Activated CD8-positive, alpha-beta memory T cell treated with anti-CD3 and anti-CD28 coated beads, Interleukin-2, amount 50 U/mL, for 48 hours (primary cell): ENCODE measurements at places on chromosomes 4 and X.
A peak's percentile ranks its signal among the peaks of the same experiment; 100 is the strongest.

DNA sequence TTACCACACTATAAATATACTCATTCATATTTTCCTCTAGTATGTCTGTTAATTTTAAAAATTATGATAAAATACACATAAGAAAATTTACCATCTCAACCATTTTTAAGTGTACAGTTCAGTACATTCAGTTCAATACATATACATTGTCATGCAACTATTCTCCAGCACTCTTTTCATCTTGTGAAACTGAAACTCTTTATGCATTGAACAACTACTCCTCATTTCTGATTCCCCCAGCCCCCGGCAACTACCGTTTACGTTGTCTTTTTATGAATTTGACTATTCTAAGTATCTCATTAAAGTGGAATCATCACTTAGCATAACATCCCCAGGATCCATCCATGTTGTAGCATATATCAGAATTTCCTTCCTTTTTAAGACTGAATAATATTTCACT is 8.7 kb downstream of the SMARCAD1 start:
- DNase-seq, result no peak

GRCh38 chr4:10020871-10021652 is at the start of gene SLC2A9:
SLC2A9 (minus strand) TSS chr4:10021497; CDS start chr4:10021429, 68 bp downstream.
- peak; percentile 38 for DNase-seq

DNA sequence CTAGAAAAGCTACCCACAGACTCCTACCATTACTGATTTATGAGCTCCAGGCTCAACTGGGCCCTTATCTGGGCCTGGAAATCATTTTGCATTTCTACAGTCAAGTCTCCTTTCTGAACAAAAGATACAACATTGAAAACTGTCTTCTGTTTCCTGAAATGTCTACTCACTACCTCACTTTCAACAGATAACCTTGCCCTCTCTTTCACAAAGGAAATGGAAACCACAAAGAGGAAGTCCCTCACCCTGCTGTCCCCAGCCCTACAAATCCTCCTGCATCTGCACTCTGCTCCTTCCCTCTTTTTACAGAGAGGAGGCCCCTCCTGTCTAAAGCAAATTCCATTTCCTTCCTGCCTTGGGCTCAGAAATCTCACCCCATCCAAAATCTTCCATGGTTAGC is 24.8 kb upstream of the CYBB start:
- no peak for DNase-seq

- no peak for DNase-seq
These were observed 43.5 kb downstream of the NDST3 start for GRCh38 chr4:118077767-118078105.

DNA sequence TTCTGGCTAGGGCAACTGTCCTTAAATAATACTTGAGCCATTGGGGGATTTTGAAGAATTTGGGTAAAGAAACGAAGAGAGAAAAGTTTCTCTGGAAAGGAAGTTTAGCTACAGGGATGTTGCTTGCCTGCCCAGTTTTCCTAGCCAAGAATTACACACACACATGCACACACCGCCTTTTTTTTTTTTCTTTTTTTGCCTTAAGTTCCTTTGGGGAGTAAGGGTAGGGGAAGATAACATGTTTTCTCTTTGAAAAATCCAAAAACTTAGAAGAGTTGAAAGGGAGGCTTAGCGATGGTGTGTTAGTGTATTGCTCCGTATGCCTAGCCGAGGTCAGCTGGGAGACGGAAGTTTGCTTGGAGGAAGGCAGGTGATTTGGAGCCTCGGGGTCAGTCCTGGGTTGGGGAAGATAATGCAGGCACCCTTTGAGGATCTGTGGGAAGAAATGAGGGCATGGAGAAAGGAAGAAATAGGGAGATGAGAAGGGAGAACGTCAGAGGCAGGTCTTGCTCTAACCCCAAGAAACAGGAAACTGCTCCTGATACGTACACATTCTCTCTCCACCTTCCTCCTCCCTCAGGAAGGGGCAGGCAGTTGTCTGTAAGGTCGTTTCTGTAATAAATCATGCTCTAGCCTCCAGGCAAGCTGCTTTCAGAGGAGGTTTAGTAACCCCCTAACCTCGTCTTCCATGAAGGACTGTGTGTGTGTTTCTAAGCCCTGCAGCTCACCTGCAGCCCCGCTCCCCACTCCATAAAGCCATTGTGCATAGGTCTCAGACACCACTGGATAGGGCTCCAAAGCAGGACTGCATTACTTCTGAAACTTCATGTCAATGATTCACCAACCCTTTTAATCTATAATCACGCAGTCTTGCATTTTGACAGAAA is 10.5 kb downstream of the KLF3 start:
- DNase-seq, result no peak

- no peak for DNase-seq
These were observed 126.4 kb downstream of the KDR start for GRCh38 chr4:54999003-54999402.

DNA sequence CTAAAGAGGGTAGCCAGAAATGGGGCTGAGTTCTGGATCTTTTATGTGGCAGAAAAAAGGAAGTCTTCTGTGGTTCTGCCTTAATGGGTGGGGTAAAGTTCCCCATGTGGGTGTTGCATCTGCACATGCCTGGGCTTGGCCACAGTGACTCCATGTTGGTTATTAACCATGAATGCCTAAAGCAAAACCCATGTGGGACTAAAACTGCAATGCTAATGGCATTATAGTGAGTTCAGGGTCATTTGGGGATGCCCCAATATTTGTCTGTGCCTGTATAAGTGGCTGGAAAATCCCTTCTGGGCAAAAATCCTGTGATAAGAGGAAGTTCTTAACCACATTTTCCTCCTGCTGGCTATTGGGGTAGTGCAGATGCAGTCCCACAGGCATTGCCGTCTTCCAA is 857.4 kb downstream of the FAT4 start:
- DNase-seq, result no peak

DNA sequence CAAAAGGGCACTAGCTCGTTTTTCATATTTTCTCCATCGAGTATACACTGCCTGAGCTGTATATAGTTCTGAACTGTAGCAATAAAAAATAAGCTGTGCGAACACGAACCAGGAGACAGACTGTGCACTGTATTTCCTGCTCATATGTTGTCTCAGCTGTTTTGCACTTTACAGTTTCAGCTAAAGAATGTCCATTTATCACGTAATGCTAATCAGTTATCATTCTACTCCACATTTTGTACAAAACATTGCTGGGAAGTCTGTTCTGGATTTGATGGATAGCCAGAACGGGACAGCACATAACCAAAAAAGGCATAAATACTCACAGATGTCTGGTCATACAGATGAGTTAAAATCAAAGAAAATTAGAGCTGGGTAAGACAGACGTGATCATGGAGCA is 315.5 kb upstream of the ADGRL3 start:
- no peak for DNase-seq

DNA sequence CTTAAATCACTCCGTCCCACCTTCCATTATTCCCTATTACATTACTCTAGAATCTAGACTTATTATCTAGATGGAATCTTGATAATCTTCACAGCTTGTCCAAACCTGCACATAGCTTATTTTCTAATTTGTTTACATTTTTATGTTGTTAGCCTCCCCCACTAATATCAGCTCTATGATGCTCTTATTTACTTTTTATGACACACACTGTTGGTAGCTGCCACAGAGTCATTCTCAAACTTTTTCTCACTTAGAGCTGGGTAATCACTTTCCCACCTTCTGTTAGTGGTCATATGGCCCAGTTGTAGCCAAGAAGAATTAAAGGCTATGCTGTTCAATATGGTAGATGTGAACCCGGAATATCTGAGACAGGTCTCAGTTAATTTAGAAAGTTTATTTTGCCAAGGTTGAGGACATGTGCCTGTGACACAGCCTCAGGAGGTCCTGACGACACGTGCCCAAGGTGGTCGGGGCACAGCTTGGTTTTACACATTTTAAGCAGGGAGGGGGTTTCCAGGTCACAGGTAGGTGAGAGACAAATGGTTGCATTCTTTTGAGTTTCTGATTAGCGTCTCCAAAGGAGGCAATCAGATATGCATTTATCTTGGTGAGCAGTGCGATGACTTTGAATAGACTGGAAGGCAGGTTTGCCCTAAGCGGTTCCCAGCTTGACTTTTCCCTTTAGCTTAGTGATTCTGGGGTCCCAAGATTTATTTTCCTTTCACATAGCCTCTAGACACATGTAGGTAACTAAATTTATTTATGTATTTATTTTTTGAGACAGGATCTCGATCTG is 7.0 kb upstream of the ADGRA3 start:
- DNase-seq, result no peak

GRCh38 chrX:66601522-66601921 is 37.4 kb downstream of the EDA2R start:
- no peak for DNase-seq

DNA sequence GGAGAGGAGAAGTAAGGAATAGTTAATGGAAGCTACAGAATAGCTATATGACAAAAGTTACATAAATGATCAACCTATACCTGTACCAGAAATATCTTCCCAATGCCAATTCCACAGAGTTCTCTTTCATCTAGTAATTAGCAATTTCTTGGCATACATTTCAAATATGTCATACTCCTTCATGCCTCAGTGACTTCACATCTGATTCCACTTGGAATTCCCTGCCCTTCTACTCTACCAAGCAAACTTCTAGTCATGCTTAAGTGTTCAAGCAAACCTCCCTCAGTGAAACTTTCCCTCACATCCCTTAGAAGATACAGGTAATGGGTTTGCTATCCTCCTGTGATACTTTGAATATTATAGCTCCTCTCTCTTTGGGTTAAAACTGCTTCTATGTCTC is 127.1 kb downstream of the KLHL13 start:
- no peak for DNase-seq

GRCh38 chr4:185837415-185838103 is 25.6 kb upstream of the SORBS2 start:
- no peak for DNase-seq

DNA sequence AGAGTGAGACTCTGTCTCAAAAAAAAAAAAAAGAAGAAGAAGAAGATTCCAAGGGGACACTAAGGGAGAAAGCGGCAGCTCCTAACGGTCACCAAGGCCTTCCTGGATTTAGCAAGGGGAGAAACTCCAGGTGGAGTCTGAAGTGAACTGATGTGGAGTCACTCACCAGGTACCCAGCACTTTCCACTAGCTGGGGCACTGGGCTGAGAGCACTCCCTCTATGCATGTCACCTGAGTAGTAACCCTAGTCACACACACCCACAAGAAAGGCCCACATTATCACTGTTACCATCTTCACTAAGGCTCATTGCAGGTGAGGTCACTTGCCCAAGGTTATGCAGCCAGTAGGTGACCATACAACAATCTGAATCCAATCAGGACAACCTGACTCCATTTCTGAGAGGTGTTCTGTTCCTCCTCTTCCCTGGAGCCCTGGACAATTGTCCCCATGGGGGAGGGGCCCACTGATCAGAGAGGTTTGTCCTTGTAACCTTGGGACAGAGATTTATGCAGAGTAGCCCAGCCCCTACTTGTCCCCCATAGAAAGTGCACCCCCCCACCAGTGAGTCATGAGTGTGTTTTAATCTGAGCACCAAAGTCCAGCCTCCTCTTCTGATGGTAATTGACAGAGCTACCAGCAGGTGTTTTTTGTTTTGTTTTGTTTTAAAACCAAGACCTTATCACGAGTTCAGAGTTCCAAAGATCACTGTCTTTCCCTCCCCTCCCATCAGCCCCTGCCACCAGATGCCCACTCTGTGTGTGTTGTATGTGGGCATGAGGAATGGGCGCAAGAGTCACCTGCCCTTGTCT is 5.9 kb upstream of the SASH3 start:
- no peak for DNase-seq

- no peak for DNase-seq
These were observed 63.8 kb downstream of the CORIN start for GRCh38 chr4:47774079-47774478.

GRCh38 chrX:118225711-118226428 is 109.3 kb upstream of the KLHL13 start:
- DNase-seq, result no peak

DNA sequence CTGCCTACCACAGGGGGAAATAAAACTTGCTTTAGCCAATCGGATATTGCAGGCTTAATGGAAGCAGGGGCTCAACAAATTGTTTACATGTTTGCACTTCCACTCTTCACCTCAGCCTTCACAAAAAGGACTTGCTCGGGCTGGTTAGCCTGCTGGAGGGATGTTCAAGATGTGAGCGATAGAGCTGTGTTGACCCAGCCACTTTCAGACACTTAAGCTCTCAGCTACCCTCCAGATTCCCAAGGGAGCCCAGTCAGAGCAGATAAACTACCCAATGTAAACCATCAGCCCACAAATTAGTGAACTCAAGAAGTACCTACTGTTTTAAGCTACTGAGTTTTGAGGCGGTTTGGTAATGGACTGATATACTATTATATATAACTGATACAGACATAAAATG is 508.4 kb upstream of the FTHL17 start:
- no peak for DNase-seq

DNA sequence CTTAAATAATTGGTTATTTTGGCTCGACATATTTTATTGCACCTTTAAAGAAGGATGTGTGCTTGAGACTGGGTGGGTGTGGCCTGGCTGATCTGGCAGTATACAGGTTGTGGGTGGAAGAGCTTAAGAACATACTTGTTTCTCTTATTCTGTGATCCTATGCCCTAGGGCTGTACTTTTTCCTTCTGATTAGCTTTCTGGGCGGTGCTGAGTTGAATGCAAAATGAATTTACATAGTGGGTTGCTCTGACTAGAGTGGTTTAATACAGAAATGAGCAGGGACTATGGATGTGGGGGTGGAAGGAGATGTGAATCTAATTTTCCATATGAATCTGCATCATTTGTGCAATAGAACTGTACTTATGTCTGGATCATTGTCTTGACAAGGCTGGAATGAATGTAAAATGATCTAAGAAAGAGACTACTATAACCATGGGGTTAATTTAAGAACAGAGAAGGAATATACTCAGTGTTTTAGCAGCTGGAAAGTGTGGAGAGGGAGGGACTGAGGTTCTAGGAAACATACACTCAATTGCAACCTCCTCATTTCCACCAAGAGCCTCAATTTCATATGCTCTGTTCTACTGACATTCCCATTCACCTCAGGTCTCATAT is 73.7 kb downstream of the RLIM start:
- no peak for DNase-seq

GRCh38 chr4:138710297-138710696 is 305.3 kb upstream of the NOCT start:
- no peak for DNase-seq

DNA sequence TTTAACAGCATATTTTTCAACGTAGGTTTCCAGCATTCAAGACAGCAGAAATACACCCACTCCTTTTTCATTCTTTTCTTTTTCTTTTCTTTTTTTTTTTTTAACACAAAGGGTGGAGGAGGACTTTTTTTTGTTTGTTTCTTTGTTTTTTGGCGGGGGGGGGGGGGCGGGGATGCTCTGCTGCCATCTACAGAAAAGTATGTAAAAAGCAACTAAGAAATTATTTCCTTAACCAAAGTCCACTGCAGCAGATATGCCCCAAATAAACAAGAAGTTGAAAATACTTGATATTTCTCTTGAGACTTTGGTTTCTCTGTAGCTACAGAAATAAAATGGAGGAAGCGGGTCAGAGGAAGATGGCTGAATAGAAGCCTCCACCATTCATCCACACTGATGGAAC is 63.2 kb upstream of the PBDC1 start:
- DNase-seq, result no peak

DNA sequence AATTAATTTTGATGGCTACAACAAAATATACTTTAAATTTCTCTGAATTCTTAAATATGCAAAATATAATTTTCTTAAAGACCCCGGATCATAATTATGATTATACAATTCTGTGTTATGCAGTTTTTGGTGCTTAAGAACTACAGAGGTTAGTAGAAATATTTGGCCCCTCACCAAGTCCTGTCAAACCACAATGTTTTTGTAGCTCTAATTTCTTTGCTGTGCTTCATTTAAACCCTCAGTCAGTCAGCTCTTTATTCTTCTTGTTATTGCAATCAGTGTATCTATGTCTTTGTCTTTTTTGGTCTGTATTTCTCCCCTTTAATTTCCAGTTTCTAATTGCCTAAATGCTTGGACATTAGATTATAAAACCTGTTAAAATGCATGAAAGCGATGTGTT is 186.1 kb downstream of the CAMK2D start:
- no peak for DNase-seq
